Hair follicle dermal papilla cell (primary cell): ENCODE measurements at places on chromosomes 13 and 19. TPM values are rescaled to one million over a fixed set of nuclear protein-coding genes. Genes with fewer than 3 reads are reported as not detected.

Gene SIGLEC11
- total RNA-seq, result not detected in 2 replicates

Gene MISP3
- total RNA-seq, result 0.49 TPM in 2 replicates

Gene ZNF223
- total RNA-seq, result 5.2 and 6.2 TPM in 2 replicates

Gene HAUS5
- total RNA-seq, result 4.1 and 5.4 TPM in 2 replicates

Gene PSG2
- total RNA-seq, result 0.65 and 2.4 TPM in 2 replicates

Gene ALDH16A1
- total RNA-seq, result 36.0 and 39.0 TPM in 2 replicates

Gene RFPL4A
- total RNA-seq, result not detected in 2 replicates

Gene SIGLEC10
- not detected in 2 replicates for total RNA-seq

Gene ZNF304
- 13.5 and 14.8 TPM in 2 replicates for total RNA-seq

Gene PRKCG
- total RNA-seq, result 0.12 TPM in 1 of 2 replicates, not detected in the other

Gene CEACAM4
- not detected in 2 replicates for total RNA-seq

Gene CEACAM20
- not detected in 2 replicates for total RNA-seq

Gene GRIN2D
- total RNA-seq, result 0.49 and 0.65 TPM in 2 replicates

Gene SEMA6B
- total RNA-seq, result 0.12 and 0.49 TPM in 2 replicates

Gene ANO8
- total RNA-seq, result 9.2 and 10.1 TPM in 2 replicates
